Stimulated activated CD8-positive, alpha-beta memory T cell treated with anti-CD3 and anti-CD28 coated beads, Interleukin-4, amount 100 ng/mL, for 24 hours (primary cell): ENCODE measurements at places on chromosomes 7 and 10.

DNA sequence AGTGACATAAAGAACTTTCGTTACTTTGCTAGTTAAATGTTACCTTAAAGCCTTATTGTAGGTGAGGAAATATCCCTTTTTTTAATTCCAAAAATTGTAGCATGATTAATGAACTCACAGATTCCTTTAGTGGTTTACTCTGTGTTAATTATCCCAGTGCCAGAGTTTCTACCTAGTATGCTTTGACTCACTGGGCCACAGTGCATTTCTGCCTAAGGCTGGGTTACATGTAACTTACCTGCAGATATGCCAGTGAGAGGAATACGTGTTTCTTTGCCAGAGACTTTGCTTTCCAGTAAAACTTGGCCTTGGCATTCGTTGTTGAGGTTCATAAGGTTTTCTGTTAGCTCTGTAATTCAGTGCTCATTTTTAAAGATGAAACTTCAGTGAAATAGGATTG lies 380.8 kb upstream of the LRGUK start:
- DNase-seq, result no peak

DNA sequence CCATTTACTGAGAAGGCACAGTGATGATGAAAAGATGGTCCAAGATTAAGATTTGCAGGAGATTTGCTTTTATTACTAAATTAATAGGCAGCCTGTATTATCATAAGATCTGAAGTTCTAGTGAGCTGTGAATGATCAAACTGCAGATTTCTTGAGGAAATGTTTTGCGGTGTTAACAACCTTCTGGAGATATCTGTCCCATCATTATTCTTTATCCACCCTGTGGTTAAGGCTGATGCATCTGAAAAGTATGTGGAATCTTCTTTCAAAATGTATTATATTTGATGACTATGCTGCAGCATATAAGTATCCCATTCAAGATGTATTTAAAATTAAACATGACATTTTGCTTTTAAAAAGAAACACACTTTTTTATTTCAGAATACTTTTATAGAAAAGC lies 150.3 kb downstream of the POLR1F start:
- DNase-seq, result no peak

- no peak for DNase-seq
These were observed 234.2 kb downstream of the WDR11 start for GRCh38 chr10:121085367-121085766.

GRCh38 chr10:102147561-102147960 lies 4.6 kb upstream of the NOLC1 start:
- no peak for DNase-seq

DNA sequence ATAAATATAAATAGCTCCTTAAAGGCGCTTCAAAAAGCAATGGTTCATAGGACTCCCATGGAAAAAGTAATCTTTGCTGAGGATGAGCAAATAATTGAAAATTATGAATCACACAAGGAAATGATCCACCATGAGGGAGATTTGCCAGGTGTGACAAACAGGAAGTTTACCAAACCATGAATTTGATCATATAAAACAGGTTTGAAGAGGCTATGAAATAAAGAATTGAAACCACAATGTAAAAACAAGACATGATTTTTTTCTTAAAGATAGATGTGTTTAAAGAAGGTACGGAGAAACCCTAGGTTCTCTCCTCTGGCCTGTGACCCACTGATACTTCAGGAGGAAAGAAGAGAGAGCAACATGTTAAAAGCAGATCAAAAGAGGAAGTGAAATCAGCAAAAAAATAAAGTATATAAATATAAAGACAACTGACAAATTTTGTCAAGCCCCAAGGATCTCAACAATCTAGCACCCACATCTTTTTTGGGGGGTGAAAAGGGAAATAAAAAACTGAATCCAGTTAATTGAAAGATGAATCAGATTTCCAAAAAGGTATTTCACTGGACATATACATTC lies 111.3 kb upstream of the ASAH2 start:
- no peak for DNase-seq

GRCh38 chr7:150417239-150417638 lies 33.2 kb upstream of the GIMAP8 start:
- DNase-seq, result no peak

- DNase-seq, result no peak
These were observed 2.1 kb upstream of the IL6 start for GRCh38 chr7:22724861-22725260.

DNA sequence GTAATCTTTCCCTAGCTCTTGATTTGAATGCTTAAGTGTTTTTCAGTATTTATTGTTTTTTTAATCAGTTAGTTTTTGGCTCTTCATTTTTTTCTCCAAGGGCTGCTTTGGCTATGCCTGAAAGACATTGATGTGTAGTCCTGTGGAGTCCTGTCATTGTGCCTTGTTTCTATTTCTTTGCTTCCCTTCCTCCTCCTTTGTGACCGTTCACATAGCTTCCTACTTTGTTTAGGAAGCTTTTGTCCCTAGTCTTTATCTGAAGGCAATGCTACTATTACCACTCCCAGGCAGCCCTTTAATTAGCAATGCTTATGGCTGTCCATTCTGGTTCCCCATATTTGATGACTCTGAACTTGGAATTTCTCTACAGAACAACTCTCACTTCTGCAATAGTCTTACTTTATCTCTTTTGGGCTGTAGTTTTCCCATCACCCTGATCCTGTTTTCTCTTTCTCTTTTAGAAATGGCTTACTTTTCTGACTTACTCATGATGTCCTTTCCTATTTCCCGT lies 39.9 kb downstream of the ADCYAP1R1 start:
- DNase-seq, result no peak

DNA sequence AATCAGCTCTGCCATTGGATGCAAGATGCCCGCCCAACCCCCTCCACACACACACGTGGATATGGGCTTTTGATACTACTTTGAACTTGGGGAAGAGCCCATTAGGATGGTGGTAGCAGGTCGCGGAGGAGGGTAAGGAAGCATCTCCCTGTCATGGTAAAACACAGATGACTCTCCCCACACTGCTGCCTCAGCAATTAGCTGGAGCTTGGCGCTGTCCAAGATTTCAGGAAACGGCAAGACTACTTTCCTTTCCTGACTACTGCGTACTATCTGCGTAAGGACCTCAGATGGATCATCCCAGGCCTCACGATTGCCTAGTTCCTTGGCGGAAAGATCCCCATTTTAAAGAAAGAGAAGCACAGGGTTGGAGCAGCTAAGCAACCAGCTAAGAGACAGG lies 134.3 kb downstream of the C10orf90 start:
- DNase-seq, result no peak

- no peak for DNase-seq
These were observed 14.5 kb upstream of the PAX4 start for GRCh38 chr7:127632276-127632910.

GRCh38 chr10:121928528-121928884 lies 675 bp upstream of the ATE1 start:
- no peak for DNase-seq

DNA sequence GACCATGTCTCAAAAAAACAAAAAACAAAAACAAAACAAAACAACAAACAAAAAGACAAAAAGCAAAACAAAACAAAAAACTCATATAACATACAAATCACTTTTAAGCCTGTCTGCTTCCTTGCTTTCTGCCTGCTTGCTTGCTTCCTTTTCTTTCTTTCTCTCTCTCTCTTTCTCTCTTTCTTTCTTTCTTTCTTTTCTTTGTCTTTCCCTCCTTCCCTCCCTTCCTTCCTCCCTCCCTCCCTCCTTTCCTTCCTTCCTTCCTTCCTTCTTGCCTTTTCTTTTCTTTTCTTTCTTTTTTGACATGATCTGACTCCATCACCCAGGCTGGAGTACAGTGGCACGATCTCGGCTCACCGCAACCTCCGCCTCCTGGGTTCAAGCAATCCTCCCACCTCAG lies 15.9 kb upstream of the TRA2A start:
- DNase-seq, result no peak

GRCh38 chr10:63441404-63441803 lies 24.4 kb downstream of the JMJD1C start:
- DNase-seq, result no peak

DNA sequence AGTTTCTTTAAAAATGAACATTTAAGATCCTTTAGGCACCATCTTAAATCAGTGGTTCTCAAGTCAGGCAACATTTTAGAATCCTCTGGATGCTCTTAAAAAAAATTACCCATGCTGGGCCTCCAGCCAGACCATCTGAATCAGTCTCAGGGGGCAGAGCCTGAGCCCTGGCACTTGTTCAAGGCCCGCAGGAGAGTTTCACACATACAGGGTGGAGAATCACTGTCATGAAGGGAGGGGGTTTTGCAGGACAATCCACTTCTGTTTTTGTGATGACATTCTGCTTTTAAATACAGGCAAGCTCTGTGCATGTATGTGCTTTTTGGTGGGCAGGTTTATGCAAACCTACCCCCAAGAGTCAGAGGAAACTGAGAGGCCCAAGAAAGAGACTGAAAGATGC lies 268.6 kb downstream of the SEC23IP start:
- no peak for DNase-seq
